ENCODE measurements at places on chromosomes 11 and 22. TPM values are rescaled to one million over a fixed set of nuclear protein-coding genes. Genes with fewer than 3 reads are reported as not detected.

OR51B5 gene
- total RNA-seq: 0.82 TPM

MMP1 gene
- total RNA-seq: not detected

IRAG1 gene
- total RNA-seq: 8.7 TPM

GTSE1 gene
- total RNA-seq: 8.2 TPM

BBOX1 gene
- not detected for total RNA-seq

CLP1 gene
- total RNA-seq: 31.1 TPM

APOL4 gene
- 4.4 TPM for total RNA-seq

HBG1 gene
- not detected for total RNA-seq

- DNase-seq: no peak
Observed at GRCh38 chr22:22047266-22047665, 64.7 kb upstream of the TOP3B start.

RAB38 gene
- 10.4 TPM for total RNA-seq
